SK-N-SH treated with all-trans-retinoic acid at 6 μM for 48 hours (cell line): ENCODE measurements at places on chromosomes 1 and 21.

GRCh38 chr1:62406576-62406975 lies 30.3 kb upstream of the USP1 start:
- no peak for ATAC-seq

GRCh38 chr1:1046243-1046642 lies 26.3 kb downstream of the AGRN start:
- no peak for ATAC-seq

DNA sequence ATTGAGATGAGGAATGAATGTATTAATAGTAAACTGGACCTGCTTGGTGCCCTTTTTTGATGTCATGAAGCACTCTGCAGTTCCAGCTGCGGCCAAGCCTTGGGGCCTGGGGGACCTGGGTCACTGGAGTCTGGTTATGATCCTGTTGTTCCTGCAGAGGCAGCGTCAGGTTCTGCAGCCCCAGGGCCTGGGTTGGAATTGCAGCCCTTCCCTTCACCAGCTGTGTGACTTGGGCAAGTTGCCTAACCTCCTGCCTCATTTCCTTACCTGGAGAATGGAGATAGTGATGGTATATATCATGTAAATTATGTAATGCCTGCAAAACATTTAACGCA lies 9.1 kb upstream of the ATP5PO start:
- ATAC-seq: peak; percentile 52

GRCh38 chr1:67652800-67653199 lies 32.2 kb upstream of the GADD45A start:
- peak; percentile 83 for ATAC-seq

GRCh38 chr1:173134029-173134428 lies 73.1 kb downstream of the TNFSF4 start:
- ATAC-seq: peak; percentile 94

DNA sequence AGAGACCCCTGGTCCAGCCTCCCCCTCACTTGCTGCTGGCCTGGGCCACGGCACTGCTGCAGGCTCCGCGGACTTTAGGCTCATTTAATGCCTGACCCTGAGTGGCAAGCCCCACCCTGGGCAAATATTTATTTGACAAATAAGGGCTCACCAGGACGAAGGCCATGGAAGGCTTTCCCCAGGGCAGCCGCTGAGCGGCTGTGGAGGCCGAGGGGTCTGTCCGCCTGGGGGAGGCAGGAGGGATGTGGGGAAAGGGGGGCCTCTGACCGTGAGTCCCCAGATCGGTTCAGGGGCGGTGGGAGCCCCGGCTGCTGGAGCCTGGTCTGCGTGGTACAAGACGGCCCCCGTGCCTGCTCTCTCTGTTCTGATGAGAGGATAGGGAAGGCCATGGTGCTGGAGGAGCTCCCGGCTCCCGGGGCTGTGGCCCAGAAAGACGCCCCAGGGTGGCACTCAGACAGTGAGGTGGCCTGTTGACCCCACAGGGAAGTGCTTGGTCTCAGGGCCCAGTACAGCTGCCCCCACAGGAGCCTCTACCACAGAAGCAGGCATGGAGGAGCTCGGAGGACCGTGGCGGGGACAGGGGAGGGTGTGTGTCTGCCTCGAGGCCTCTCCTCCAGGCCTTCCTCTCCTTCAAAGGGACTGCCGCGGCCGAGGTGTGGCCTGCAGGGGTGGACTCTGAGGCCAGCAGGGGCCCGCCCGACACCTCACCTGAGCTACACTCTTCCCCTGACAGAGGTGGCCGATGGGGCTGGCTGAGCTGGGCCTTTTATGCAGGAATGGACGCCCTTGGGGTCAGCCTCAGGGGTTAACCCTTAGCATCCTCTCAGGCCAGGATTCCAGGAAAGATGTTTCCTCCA lies 9.1 kb upstream of the C1orf159 start:
- no peak for ATAC-seq
